Left cardiac atrium (tissue), 4 donors: ENCODE measurements at places on chromosomes 12 and 14. TPM values are rescaled to one million over a fixed set of nuclear protein-coding genes. Genes with fewer than 3 reads are reported as not detected.

- DNase-seq: no peak
These were observed 61.9 kb upstream of the AMN1 start for GRCh38 chr12:31790759-31791158.

DNA sequence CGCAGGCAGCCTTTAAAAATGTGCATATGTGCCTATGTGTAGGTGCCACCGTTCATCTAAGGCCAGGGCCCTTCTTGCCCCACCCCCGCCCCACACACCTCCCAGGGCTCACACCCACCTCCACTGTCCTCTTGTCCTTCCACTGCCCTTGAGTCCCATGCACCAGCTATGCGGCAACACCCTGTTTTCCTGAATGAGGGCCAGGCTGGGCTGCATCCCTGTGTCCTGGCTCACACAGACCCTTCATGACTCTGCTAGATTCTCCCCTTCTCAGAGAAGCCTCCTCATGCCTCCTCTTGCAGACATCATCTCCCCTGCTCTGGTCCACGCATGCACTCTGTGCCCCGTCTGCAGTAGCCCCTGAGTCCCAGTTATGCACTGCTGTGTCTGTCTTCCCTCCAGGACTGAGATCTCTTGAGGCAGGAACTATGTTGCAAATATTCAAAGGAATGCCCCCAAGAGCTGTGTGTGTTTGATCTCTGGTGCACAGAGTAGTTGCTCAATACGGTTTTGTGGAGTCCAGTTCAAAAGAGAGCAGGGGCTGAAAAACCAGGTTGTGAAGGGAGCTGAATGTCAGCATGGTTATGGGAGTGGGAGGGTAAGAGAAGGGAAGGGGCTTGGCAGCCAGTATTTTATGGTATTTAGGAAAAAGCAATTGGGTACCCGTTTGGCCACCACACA lies 47.3 kb upstream of the ESRRB start:
- no peak for DNase-seq

GRCh38 chr12:105040476-105040875 lies 43.8 kb downstream of the ALDH1L2 start:
- no peak for DNase-seq

GRCh38 chr12:92890601-92891106 lies 38.4 kb downstream of the EEA1 start:
- DNase-seq: no peak

DNA sequence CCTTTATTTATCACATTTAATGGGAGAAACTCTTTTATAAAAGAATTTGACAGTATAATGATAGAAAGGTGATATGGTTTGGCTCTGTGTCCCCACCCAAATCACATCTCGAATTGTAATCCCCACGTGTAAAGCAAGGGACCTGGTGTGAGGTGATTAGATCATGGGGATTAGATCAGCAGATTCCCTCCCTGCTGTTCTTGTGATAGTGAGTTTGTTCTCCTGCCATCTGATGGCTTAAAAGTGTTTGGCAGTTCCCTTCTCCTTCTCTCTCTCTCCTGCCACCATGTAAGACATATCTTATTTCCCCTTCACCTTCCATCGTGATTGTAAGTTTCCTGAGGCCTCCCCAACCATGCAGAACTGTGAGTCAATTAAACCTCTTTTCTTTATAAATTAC lies 1110.3 kb downstream of the FLRT2 start:
- no peak for DNase-seq

PMEL gene
- 0.65 TPM for total RNA-seq

DNA sequence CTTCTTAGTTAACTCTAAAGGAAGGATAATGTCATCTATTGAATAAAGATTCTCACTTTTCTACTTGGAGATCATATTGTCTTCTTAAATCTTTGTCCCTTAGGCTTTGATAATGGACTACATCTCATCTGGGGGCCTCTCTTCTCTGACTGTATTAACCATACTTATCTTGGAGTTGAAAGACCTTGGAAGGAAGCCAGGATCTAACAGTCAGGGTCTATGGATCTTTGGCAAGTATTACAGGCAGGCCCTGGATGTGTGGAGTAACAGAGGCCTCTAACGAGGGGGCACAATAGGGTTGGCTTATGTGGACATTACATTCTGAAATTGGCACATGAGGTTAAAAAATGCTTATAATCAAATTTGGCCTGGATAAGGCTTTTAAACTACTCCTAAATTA lies 513.8 kb downstream of the NRXN3 start:
- DNase-seq: no peak

GRCh38 chr12:2960390-2960956 lies 1.3 kb downstream of the TEAD4 start:
- no peak for DNase-seq

GCH1 gene
- 2.1 TPM for total RNA-seq
